ENCODE measurements at places on chromosomes 2 and 18.

- no peak for DNase-seq
Observed at GRCh38 chr2:212282671-212283261, 255.8 kb downstream of the ERBB4 start.

DNA sequence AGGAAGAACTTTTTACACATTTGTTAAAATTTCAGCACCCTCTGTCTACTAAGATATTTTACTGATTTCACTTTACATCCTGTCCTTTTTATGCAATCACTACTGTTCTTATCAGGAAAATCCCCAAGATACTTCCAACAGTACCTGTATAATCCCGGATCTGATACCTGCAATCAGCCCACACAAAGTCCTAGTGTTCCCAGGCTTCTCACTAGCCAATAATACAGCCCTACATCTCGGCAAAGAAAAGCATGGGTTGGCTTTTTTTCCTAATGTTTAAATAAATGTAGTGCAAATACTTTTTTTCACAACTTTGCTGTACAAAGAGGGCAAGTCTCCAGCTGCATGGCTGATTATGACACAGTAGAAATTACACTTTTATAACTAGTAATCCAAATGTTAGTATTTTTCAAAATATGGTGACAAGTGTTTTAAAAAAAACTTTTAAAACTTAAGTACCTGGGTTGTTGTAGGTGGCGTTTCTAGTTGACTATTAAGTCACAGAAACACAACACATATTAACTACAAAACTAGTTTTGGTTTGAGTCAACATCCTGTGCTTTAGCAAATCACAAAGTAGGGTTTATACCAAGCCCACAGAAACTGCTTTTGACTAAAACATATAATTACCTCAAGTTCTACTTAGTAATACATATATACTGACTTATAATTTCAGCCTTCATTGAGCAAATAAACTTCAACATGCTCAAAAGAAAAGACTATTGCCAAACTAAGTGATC, 19.5 kb downstream of the CNOT11 start:
- DNase-seq: no peak

GRCh38 chr2:120995656-120996190, 260.1 kb downstream of the GLI2 start:
- DNase-seq: no peak

GRCh38 chr18:31750273-31750672, 10.4 kb downstream of the SLC25A52 start:
- DNase-seq: no peak

DNA sequence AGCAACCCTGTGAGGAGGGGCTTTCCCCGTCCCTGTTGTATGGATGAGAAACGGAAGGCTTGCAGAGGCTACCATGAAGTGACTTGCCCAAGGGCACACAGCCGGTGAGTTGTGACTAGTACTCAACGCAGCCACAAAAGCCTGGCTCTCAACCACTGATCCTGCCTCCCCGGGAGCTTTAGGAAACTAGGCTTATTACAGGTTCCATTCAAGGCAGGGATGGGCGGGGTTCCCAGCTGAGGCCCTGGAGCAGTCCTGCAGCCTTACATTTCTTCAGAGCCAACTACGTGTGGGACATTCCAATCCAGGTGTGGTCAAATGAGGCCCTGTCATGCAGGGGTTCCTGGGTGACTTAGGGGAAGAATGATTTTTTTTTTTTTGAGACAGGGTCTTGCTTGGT, 59.6 kb downstream of the MEX3C start:
- no peak for DNase-seq

- no peak for DNase-seq
Observed at GRCh38 chr2:40457366-40457765, 5.5 kb upstream of the SLC8A1 start.

DNA sequence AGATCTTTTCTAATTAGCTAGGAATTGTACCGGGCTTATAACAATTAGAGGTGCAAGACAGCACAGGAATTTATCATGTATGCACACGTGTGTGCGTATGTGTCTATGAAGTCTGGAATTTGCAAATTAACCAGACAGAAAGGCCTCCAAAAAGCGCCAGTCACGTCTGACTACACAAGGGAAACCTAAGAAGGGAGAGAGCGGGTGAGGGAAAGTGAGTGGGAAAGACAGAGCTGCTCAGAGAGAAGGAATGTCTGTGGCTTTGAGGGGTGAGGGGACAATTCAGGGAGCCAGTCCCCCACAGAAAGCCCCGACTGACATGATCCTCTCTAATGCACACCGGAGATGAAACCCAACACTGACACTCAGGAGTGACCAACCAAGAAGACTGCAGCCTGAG, 197.7 kb upstream of the SH3BP4 start:
- no peak for DNase-seq

DNA sequence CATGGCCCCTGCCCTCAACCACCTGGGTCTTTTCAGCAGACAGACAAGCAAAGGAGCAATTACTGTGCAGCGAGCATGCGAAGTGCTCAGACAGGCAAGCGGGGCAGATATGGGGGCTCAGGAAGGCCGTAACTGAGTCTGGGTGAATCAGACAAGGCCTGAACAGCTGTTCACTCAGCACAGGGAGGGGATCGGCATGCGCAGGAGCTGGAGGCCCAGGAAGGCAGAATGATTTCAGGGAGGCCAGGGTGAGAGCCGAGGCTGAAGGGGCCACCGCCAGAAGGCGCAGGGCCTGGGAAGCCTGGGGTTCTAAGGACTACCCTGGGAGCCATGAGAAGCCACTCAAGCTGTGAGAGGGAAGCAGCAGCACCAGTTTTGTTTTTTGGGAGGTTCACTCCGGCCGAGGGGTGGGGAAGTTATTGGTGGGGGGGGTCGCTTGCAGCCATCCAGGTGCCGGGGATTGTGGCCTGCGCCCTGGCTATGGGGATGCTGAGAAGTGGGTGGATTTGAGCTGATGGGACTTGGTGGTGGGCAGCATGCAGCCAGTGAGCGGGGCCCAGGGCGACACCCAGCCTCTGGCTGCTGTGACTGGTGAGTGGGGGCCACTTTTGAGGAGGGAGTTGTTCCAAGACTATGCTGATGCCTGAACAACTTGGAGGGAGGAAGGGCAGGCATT, 132.2 kb downstream of the TSN start:
- no peak for DNase-seq

DNA sequence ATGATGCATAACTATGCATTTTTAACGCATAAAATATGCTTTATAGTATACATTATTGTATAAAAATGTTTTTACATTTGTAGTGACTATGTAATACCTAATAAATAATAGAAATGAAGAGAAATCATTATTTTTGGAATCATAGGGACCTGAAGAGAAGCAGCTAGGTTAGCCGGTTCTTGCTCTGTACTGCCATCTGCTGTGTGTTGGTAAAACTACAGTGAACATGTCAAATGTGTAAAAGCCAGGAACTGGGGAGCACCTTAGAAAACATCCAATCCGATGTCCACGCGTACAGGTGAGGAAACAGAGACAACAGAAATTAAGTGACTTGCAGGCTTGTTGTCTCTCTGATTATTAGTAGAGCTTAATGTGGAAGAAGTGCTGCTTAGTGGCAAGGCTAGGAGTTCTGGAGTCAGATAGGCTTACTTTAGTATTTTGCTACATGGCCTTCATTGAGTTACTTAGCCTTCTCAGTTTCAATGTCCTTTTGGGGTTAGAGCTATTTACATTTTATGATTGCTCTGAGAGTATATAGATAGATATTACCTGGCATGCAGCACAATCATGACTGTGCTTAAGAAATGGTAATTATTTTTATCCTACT, 386.5 kb downstream of the DLGAP1 start:
- no peak for DNase-seq

- DNase-seq: no peak
Observed at GRCh38 chr2:131125195-131125757, 20.1 kb downstream of the PLEKHB2 start.

- DNase-seq: peak; percentile 81
Observed at GRCh38 chr2:98805412-98806171, 74.7 kb upstream of the MGAT4A start.

- DNase-seq: no peak
Observed at GRCh38 chr2:68565858-68566257, 77.5 kb upstream of the PROKR1 start.

DNA sequence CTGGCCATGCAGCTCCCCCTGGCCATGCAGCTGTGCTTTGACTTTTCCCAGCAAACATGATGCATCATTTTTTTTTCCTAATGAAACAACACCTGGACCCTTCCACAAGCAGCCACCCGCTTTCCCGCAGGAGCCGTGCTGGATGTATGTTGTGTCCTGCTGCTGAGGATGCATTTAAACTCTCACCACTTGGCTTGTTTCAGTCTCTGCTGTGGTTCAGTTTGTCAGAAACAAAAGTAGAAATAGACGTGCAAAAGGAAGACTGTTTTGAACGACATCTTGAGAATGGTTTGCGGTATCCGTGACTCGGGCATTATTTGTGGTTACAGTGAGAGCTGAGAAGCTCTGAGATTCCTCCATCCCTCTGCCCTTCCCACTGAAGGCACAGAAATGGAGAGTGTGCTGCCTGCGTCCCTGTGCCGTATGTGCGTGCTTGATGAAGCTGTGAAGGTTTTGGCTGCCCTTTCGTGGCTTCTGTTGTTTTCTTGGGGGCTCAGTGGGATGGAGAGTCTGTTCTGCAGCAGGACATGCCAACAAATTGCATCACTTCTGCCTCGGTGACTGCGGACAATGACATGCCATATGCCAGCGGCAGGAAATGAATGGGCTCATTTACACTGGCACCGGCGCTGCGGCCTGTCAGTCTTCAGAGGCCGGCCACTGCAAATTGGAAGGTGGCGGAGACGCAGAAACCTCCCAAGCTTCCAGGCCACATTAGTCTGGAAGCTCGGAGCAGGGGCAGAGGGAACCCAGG, 417.7 kb upstream of the SALL3 start:
- DNase-seq: no peak

GRCh38 chr2:53701221-53701620, 66.4 kb upstream of the CHAC2 start:
- no peak for DNase-seq

- no peak for DNase-seq
Observed at GRCh38 chr2:70381821-70382220, 80.0 kb upstream of the FAM136A start.

DNA sequence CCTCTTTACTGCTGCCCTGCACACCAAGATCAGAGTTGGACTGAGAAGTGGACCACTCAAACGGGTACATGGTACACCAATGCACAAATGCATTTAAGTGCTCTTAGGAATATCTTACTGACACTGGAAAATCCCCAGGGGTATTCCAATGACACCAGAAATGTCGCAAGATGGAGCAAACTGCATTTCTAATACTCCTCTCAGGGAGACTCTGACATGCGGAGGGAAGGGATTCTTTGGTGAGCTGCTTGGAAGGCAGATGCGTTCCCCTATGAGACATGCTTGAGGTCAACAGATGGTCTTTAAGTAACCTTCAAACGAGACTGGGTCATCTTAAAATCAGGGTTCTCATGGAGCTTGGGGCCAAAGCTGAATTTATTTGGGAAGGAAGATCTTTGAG, 521.8 kb upstream of the TCF4 start:
- no peak for DNase-seq

GRCh38 chr2:23606968-23607367, 222.0 kb downstream of the KLHL29 start:
- no peak for DNase-seq

GRCh38 chr2:66303471-66303870, 131.5 kb upstream of the MEIS1 start:
- DNase-seq: no peak

DNA sequence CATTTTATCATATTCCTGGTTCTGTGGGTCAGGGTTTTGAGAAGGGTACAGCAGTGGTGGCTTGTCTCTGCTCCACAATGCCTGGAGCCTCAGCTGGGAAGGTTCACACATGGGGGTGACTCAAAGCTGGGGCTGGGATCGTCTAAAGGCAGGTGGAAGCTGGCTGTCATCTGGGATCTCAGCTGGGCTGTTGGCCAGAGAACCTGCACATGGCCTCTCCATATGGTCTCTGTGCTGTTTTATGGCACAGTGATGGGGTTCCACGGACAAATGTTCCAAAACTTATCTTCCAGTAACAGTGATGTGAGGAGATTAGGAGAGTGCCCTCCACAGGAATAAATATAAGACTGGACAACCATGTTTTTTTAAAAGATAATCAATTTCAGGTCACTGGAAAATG, 191.4 kb downstream of the SS18 start:
- DNase-seq: no peak

GRCh38 chr18:45688833-45689232, 35.1 kb upstream of the SLC14A1 start:
- no peak for DNase-seq

- DNase-seq: no peak
Observed at GRCh38 chr2:188647430-188648070, 326.6 kb upstream of the COL3A1 start.

DNA sequence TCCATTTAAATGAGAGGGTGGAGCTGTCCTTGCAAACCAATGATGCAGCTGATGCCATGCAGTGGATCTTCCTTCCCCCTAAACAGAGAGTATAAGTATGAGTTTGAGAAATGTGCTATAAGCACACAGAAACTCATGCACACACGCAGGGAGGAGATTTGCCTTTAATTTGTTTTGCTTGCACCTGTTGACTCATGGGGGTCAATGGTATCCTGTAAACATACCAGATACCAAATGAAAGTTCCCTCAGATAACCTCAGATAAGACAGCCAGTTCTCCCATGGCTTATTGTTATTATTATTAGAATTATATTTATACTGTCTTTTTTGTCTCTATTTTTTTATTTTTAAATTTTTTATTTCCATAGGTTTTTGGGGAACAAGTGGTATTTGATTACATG, 29.5 kb upstream of the GPR39 start:
- no peak for DNase-seq

- no peak for DNase-seq
Observed at GRCh38 chr2:58107803-58108710, 61.5 kb downstream of the VRK2 start.

- no peak for DNase-seq
Observed at GRCh38 chr2:97645112-97645694, 659 bp upstream of the COX5B start.

GRCh38 chr2:135803278-135803677, 33.7 kb downstream of the LCT start:
- DNase-seq: no peak

GRCh38 chr2:140567734-140568133, 1563.1 kb downstream of the LRP1B start:
- no peak for DNase-seq
